ENCODE measurements at places on chromosomes 16 and 17.

GRCh38 chr16:21302454-21302853, 24.4 kb upstream of the CRYM start:
- no peak for DNase-seq

GRCh38 chr17:76710863-76711611, at the start of gene MXRA7:
MXRA7 (minus strand) TSS chr17:76710965; CDS start chr17:76710946, 19 bp downstream.
- DNase-seq, result no peak

DNA sequence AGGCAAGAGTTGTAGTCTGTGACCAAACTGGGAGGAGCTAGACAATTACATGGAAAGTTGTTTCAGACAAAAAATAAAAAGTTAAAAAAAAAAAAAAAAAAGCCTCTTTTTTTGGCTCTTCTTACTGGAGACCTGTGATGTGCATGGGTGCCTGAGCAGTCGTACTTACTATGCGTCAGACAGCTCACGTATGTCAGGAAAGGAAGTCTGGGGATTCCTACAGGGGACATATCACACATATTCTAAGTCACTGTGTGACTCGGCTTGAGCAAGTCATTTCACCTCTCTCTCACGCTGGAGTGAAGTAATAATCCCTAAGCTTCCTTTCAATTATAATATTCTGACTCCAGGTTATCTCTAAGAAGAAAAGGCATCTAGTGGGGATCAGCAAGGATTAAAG, 6.0 kb downstream of the SLFN14 start:
- no peak for DNase-seq

DNA sequence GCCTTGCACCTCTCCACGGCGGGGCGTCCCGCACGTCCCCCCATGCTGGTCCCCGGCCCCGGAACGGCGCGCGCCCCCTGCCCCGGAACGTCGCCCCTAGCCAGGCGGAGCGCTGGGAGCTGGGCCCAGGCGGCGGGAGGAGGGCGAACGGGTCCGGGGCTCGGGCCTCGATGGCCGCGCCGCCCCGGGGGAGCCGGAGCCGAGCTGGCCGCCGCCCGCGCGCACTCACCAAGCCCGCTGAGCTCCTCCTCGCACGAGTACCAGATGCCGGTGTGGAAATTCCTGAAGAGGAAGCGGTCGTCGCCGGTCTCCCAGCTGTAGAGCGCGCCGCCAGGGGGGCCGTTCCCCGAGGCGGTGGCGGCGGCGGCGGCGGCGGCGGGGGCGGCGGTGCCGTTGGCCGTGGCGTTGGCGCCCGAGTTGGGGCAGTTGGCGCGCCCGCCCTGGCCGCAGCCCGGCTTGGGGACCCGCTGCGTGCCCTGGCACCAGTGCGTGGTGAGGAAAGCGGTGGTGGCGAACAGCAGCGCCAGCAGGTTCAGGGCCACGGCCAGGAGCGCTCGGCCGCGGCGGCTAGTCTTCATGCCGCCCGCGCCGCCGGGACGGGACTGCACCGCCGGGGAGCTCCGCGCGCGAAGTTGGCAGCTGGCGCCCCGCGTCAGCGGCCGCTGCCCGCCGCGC, 530 bp downstream of the GSG1L start:
- DNase-seq, result no peak

DNA sequence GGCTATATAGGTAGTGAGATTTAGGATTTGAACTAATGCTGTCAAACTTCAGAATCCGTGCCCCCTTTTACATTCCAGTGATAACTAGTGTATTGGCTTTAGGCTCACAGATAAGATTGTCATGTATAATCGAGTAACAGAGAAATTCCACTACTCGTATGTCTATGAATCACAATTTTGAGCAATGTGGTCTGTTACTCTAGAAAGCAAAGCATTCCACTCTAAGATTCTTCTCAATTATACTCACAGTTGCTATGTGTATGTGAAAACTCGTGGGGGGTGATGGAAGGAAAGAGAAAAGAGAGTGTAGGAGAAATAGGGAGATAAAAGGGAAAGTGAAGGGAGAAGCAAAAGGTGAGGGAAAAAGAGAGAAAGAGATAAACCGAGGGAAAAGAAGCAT, 1175.1 kb upstream of the GOT2 start:
- no peak for DNase-seq

DNA sequence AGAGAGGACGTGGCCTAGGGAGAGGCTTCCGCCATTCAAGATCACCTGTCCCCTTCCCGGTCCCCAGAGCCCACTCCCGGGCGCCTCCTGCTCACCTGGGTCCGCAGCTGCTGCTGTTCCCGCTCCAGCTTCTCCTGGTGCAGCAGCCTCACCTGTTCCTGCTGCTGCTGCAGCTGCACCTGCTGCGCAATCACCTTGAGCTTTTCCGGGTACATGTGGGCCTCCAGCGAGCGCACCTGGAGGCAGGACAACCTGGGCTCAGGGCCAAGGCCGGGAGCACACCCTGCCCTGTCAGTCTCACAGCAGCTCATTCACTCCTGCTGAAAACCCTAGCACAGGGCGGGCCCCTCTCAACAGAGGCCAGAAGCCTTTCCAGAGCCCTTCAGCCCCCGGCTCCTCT, 12.5 kb downstream of the TFAP4 start:
- DNase-seq, result no peak

- DNase-seq, result no peak
Measured at GRCh38 chr17:10311131-10311530, 61.7 kb downstream of the MYH13 start.

GRCh38 chr17:43430936-43431713, 32.3 kb downstream of the ARL4D start:
- no peak for DNase-seq

DNA sequence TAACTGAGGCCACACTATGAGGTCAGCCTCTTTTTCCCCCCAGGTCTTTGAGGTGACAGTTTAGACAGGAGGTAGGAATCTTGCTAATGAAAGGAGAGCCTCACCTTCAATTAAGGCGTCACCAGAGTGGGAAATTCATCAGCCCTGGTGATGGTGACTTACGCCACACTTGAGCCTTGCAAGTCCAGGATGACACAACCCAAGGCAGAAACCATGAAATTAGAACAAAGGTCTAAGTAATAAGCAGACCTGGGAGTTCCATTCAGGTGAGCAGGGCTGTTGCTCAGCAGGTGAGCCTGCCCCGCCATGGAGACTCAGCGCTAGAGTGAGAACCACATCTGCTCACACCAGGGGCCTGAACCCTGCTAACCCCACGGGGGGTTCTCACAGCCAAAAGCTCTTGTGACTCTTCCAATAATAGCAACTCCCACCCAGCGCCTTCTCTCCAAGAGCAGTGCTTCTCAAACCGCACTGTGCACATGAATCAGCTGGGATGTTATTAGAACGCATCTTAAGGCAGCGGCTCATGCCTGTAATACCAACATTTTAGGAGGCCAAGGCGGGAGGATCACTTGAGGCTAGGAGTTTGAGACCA, 28.7 kb upstream of the KIFC3 start:
- no peak for DNase-seq

- DNase-seq, result peak; percentile 48
Measured at GRCh38 chr17:40415390-40415789, 2.3 kb downstream of the TOP2A start.

- no peak for DNase-seq
Measured at GRCh38 chr17:79152110-79152509, 77.5 kb downstream of the ENGASE start.

DNA sequence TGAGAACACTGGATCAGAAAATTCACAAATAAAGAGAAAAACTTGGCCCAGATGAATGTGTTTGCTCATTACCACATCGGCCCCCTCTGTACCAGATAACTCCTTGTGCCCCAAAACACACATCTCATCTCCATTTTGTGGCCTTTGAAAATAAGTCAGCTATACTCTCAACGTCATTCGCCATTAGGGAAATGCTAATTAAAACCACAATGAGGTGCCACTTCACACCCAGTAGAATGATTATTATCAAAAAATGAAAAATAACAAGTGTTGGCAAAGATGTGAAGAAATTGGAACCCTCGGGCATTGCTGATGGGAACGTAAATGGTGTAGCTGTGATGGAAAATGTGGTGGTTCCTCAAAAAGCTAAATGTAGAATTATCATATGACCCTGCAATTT, 34.6 kb upstream of the AKTIP start:
- no peak for DNase-seq

- DNase-seq, result peak; percentile 38
Measured at GRCh38 chr16:85234310-85235204, 122.3 kb upstream of the CIBAR2 start.

DNA sequence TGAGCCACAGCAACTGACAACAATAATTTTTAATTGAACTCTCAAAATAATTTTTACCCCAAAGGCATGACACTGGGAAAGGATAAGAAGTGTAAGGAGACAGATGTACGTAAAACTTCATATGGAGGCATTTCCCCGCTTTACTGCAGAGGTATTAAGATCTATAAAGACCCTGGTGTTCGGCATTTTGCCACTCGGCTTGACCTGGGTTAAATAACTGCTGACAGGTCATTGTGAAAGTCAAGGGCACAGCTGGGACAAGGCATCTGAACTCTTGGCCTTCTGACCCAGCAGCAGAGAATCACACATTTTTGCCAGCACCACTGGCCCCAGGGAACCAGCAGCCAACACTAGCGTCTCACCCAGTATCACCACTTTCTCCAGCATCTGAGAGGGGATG, 372.1 kb downstream of the SOX9 start:
- no peak for DNase-seq

- DNase-seq, result no peak
Measured at GRCh38 chr17:63704836-63705235, 4.9 kb upstream of the LIMD2 start.

DNA sequence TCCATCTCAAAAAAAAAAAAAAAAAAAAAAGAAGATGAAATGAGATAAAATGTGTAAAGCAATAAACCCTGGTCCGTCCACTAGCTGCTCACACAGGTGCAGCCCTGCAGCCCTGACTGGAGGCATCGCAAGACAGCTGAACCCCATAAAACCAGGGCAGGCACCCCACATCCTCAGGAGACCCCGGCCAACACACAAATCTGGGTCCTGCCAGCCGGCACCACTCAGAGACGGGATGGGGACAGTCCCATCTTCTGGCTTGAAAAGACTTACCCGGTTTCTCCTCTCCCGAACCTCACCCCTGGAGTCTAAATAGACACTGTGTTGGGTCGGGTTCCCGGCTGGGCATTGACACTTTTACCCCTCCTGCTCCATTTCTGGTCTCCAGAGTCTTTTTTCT, 52.7 kb upstream of the TNRC6C start:
- no peak for DNase-seq

DNA sequence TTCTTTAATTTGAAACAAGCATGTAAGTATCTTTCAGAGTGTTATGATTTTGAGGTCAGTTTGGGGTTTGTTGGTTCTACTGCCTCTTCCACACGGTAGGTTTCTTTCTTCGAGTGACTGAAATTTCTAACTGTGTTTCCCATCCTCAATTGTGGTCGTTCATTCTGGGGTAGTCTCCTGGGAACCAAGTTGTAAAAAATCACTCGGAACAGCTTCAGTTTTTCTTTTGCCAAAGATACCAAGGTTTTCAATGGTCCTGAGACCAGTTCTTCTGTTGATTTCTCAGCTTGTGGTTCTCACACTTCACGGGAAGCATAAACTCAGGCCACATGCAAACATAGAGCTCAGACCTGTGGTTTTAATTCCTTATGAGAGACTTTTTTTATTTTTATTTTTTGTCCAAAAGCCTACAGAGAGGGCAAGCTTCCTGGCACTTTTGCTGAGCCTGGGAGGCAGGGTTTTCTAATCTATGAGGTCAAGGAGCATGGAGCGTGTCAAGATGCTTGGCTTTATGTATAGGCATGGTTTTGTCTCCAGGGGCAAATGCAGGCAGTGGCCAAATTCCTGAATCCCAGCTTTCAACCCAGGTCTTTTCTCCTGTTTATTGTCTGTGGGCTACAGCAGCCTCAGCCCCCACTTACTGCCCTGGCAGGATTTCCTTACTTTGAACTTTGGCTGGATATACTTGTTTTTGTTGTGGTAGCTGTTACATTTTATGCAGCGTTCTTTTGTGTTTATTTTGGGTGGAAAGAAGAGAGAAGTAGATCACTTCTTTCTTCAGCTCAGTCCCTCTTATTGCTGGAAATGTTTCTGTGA, 32.9 kb downstream of the HS3ST3A1 start:
- DNase-seq, result no peak

GRCh38 chr17:10737168-10737622, 7.4 kb upstream of the TMEM220 start:
- peak; percentile 61 for DNase-seq

GRCh38 chr16:56866955-56867830, 2.2 kb downstream of the SLC12A3 start:
- peak; percentile 27 for DNase-seq

DNA sequence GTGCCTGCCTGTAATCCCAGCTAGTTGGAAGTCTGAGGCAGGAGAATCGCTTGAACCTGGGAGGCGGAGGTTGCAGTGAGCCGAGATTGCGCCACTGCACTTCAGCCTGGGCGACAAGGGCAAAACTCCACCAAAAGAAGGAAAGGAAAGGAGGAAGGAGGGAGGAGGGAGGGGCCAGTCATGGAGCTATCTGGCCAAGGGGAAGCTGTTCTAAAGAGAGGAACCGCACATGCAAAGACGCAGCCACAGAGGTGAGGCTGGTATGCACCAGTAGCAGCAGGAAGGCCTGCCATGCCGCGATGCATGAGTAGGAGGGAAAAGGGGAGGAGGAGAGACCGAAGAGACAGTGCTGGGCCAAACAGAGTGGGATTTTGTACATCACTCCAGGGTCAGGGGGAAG, 35.9 kb downstream of the HSBP1 start:
- DNase-seq, result no peak

DNA sequence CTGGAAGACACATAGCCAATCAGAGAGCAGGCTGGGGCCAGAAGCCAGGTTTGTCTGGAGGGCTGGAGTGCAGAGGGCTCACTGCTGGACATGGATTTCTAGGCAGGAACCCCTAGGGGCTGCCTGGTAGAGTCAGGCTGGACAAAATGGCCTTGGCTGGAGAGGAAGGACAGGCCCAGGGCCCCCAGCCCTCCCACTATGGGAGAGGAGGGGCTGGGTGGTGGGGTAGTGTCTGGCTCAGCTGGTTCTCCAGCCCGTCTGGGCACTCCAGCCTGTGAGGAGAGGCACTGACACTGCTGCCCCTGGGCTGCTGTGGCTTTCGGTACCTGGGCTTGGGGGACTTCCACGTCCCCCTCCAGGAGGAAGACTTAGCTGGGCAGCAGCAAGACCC, 21.7 kb upstream of the DOK4 start:
- DNase-seq, result no peak

GRCh38 chr16:49704586-49705155, 151.2 kb downstream of the ZNF423 start:
- no peak for DNase-seq

- no peak for DNase-seq
Measured at GRCh38 chr17:82061047-82061925, 4.3 kb downstream of the DUS1L start.

- no peak for DNase-seq
Measured at GRCh38 chr16:3023415-3023668, 400 bp downstream of the HCFC1R1 start.

DNA sequence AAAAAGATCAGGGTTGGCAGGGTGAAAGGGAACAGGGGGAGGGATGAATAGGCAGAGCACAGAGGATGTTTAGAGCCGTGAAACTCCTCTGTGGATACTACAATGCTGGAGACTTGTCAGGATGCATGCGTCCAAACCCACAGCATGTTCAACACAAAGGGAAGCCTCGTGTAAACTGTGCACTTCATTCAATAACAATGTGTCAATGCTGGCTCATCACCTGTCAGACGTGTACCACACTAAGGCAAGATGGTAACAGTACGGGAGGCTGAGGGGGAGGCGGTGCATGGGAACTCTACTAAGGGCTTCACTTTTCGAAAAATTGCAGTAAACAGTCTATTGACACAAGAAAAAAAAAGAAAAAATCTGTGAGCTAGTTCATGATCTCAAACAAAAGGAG, 63.7 kb downstream of the C16orf95 start:
- DNase-seq, result no peak

GRCh38 chr17:39564211-39564848, 43.4 kb downstream of the NEUROD2 start:
- peak; percentile 33 for DNase-seq
